ENCODE measurements at places on chromosomes 3 and 15.

- no peak for DNase-seq
These were observed 499.3 kb upstream of the ARRDC4 start for GRCh38 chr15:97461226-97461625.

DNA sequence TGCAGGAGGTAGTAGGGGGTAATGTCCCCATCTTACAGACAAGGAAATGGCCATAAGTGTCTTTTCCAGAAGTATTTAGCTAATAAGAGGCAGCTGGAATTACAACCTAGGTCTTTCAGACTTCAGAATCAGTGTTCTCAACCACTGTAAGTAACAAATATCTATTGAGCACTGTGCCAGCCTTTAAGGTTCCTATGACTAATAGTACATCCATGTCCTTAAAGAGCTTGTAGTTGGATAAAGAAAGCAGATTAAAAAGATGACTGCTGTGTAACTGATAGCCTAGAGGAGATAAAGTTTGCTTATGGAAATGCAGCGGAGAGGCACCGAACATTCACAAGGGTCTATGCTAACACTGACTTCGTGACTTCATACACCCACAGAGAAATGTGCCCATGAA is 136.0 kb downstream of the KCNMB2 start:
- DNase-seq = no peak

GRCh38 chr3:156300929-156301840 is 180.8 kb downstream of the KCNAB1 start:
- no peak for DNase-seq

DNA sequence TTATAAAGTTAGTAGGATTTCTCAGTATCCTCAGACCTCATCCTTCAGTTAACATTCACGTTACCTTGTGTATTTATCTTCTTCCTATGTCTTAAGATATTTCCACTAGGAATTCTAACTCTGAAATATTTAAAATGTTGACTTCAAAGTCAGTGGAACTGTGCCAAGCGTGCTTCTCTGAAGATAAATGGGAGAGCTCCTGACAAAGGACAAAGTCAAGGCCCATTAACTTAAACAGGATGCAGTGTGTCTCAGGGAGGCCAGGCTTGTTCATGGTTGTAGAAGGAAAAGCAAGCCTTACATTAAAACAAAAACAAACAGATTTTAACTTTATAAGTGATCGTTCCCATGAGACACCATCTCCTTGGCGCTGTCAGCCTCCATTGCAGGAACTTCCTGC is 41.5 kb downstream of the ABHD17C start:
- DNase-seq = no peak

- DNase-seq = no peak
These were observed 2.6 kb downstream of the ITIH4 start for GRCh38 chr3:52827866-52828376.

DNA sequence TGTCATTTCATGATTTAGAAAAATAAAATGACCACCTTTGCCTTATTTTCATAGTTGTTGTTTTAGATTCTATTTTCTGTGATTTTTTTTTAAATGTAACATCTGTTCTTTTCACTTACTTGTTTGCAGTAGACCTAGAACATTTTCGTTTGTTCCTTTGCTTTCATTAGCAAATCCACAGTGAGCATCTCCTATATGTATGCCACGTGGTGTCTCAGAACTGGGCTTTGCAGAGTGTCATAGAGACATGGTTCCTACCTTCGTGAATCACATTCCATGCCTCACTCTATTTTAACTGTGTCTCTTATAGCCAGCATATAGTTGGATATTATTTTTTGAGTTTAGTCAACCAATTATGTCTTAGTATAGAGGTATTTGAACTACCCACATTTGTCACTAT is 118.2 kb downstream of the KLF13 start:
- DNase-seq = no peak

Measured in natural killer cell (primary cell).